ENCODE measurements at places on chromosomes 2 and 18.

DNA sequence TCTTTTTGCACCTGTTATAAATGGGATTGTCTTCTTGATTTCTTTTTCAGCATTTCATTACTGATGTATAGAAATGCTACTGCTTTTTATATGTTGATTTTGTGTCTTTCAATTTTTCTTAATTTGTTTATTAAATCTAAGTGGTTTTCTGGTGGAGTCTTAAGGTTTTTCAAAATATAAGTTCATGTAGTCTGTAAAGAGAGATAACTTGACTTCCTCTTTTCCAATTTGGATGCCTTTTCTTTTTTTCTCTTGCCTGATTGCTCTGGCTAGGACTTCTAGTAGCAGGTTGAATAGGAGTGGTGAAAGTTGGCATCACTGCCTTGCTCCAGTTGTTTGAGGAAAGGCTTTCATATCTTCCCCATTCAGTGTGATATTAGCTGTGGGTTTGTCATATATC is 28.6 kb upstream of the GALNT5 start:
- no peak for DNase-seq

GRCh38 chr2:225270861-225271260 is 128.6 kb upstream of the NYAP2 start:
- DNase-seq: peak; percentile 75

DNA sequence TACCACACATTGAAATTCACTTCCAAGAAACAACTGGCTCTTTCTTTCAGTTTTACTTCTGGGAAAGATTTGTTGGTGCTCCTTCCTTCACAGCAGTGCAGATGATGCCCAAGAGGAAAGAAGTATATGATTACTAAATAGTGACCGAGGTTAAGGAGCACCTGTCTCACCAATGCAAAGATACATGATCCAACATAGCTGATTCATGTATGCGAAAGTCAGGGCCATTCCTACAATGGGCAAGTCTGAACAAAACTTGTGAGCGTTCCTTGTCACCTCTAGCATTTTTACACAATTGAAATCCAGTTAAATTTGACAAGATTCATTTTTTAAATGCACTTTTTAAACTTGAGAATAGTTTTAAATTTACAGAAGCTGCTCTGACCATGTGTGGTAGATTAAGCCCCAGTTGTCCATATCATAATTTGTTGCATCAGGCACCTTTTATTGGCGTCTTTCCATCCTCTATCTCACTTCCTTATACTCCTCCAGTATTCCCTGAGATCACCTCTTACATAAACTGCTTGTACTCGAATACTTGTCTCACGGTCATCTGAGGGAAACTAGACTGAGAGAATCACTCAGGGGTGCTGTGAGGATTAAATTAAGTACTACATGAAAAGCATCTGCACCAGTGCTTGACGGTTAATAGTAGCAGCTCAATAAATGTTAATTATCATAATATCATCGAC is 438.8 kb upstream of the CDH20 start:
- no peak for DNase-seq

- DNase-seq: peak; percentile 19
Measured at GRCh38 chr2:80395251-80395650, 90.7 kb upstream of the LRRTM1 start.

GRCh38 chr2:228845162-228845925 is 425.7 kb downstream of the PID1 start:
- no peak for DNase-seq

GRCh38 chr2:172819943-172820342 is 84.3 kb downstream of the RAPGEF4 start:
- no peak for DNase-seq

- no peak for DNase-seq
Measured at GRCh38 chr2:169118060-169118459, 48.7 kb downstream of the DHRS9 start.

GRCh38 chr2:68225119-68225632 is 27.2 kb downstream of the PPP3R1 start:
- DNase-seq: peak; percentile 53

- no peak for DNase-seq
Measured at GRCh38 chr2:72128059-72128842, 19.4 kb downstream of the CYP26B1 start.

- no peak for DNase-seq
Measured at GRCh38 chr18:80181642-80182461, 65.5 kb downstream of the PARD6G start.

DNA sequence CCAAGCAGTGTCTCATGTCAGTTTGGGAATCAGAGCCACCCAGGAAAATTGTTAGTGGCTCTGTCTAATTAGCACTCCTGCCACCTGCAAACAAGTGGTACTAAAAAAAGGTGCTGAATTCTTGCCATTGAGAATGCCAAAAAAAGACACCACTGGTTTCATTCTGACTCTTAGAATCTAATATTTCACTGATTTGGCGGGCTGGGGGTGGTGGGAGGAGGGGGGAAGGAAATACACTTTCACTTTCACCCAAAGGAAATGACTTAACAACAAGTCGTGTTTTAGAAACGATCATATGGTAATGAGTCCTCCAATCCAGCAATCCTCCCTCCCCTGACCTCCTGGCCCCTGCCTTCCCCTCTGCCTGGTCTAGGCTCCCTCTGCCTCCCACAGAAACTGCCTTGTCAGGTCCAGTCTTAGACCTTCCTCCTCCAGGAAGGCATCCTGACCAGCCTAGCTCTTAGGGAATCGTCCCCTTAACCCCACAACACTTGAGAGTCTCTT is 4.4 kb upstream of the KLHL29 start:
- no peak for DNase-seq

GRCh38 chr2:191341436-191341835 is 96.2 kb downstream of the MYO1B start:
- DNase-seq: no peak

DNA sequence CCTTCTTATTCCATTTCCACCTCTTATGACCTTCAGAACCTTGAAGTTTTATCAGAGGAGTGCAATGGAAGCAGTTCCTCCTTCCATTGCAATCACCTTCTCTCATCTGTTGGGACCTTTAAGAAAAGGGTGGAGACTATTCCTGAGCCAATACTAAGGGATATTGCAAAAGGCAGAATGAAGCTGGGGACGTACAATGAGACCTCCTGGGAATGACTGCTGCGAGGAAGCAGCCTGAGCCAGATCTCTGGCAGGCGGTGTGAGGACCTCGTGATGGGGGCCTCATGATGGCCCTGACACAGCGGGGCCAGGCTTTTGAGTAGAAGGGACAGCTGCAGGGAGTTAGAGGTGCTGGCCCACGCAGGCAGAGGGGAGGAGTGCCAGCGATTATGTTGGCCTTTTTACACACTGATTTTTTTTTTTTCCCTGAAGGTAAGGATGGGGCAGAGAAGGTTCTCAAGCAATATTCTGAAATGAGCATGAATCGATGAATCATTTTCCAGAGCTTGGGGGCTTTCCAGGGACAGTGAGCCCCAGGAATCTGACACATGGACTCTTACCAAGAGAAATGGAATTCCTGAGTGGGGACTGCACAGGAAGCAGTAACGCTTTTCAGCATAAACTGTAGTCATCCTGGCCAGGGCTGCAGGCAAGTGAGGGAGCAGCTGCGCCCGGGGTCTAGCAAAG is 40.0 kb upstream of the LAPTM4A start:
- DNase-seq: no peak

GRCh38 chr2:60331115-60331809 is 222.2 kb downstream of the BCL11A start:
- DNase-seq: no peak

- no peak for DNase-seq
Measured at GRCh38 chr18:23314672-23315071, 138.4 kb upstream of the RIOK3 start.

GRCh38 chr2:206920951-206921350 is 18.4 kb upstream of the CPO start:
- no peak for DNase-seq

GRCh38 chr2:216478151-216478550 is 20.5 kb upstream of the RPL37A start:
- DNase-seq: peak; percentile 86

GRCh38 chr2:145197944-145198343 is 678.0 kb upstream of the ZEB2 start:
- DNase-seq: no peak

DNA sequence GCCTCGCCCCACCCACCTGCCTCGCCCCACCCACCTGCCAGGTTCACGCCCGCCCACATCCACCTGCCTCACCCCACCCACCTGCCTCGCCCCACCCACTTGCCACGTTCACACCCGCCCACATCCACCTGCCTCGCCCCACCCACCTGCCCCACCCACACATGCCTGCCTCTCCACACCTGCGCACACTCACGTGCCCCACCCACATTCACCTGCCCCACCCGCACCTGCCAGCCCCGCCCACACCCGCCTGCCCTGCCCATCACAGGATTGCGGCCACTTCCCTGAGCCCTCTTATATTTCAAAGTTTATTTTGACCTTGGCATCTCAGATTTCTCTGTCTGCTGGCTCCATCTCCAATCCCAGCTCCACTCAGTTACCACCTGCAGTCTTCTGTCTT is 217.5 kb upstream of the SOX11 start:
- no peak for DNase-seq

- DNase-seq: peak; percentile 80
Measured at GRCh38 chr2:195535911-195536522, 121.0 kb upstream of the SLC39A10 start.

- no peak for DNase-seq
Measured at GRCh38 chr2:111133603-111134002, 12.9 kb downstream of the BCL2L11 start.

DNA sequence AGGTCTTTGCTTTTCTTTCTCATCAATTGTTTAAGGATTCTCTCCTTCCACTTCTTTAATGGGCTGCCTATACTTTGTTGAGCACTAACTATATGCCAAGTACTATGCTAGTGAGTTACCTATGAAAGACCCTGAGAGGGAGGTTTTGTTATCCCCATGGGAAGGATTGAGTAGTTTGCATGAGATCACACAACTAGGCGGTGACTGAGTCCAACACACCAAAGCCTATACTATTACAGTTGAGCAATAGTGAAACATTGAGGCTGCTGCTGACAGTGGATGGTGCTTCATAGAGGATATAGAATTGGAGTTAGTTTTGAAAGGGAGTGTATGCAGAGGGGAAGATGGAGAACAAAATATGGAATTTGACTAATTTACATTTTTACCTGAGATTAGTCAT is 15.8 kb downstream of the NABP1 start:
- DNase-seq: no peak

GRCh38 chr2:98494699-98495098 is 50.0 kb downstream of the INPP4A start:
- no peak for DNase-seq

GRCh38 chr2:138121666-138122661 is 157.7 kb downstream of the HNMT start:
- no peak for DNase-seq

- no peak for DNase-seq
Measured at GRCh38 chr2:69065735-69066336, 52.9 kb downstream of the ANTXR1 start.

- no peak for DNase-seq
Measured at GRCh38 chr2:210541290-210541902, 15.0 kb upstream of the CPS1 start.

GRCh38 chr18:74397572-74397971 is 59.5 kb downstream of the DIPK1C start:
- DNase-seq: no peak

GRCh38 chr2:237137626-237138323 is 52.1 kb downstream of the COPS8 start:
- no peak for DNase-seq

DNA sequence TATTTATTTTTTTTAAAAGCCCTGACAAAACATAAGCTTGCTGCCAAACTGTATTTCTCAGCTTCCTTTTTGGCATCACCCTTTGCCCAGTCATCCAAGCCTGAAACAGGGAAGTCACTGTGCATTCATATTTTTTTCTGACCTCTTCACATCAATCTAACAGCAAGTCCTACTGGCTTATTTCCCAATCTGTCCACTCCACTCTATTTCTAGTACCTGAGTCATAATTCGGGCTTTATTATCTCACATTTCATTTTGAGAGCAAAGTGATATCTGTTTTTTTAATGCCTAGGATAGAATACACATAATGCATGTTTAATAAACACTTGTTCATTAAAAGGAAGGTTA is 5.1 kb downstream of the HNMT start:
- DNase-seq: peak; percentile 76

- DNase-seq: no peak
Measured at GRCh38 chr2:11636593-11637295, 33.3 kb downstream of the NTSR2 start.

DNA sequence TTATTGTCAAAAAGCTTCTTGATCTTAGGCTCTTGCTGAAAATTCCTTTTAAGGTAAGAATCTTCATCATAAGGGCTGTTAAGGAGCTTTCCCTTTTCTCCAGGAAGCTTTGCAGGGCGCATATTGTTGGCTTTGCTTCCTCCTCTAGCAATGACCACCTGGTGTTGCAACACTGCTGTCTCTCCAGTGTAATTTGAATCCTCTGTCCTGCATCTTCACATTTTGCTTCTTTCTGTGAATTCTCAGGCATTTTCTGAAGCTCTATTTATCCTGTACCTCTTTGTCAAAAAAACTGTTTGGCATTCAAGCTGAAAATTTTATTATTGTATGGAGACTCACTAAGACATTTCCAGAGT is 533.1 kb upstream of the CHAC2 start:
- no peak for DNase-seq

DNA sequence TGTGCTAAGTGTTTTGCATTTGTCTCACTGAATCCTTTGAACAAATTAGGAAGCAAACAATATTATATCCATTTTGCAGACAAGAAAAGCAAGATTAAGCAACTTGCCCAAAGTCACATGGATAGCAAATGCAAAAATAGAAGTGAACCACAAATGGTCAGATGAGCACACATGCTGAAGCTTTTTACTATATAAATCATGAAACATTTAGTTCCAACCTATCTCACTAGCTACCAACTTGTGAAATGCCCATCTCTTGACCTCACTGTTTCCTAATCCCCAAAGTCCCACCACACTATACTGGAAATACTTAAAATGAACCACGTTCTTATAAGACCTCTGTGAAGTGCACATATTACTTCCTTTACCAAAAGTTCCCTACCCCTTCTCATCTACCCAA is 380.5 kb downstream of the ERBB4 start:
- no peak for DNase-seq

DNA sequence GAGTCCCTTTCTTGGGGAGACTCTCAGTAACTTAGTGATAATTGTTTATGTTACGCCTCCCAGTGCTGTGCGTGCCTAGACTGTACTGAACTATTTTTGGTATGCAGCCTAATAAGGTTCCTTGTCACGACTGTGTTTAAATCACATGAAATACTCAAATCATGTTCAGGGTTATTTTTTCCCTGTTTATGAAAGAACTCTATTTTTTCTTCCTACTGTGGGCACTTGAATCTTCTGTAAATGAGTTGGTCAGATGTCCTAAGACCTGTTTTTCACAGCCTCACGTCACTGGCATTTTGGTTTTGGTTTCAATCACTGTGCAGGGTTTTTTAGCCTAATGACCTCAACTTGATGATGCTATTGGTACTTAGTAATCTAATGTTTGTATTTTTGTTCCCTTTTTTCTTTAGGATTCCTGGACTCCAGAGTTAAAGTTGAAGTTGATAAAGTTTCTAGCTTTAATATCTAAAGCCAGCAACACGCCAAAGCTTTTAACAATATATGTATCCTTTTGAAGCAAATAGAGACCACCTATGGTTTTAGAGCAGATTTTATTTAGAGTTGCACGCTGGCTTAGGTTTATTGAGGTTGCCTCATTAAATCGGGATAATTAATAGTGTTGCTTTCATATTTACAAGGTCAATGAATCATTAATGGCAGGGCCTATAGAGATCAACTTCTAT is 24.0 kb downstream of the ARMC9 start:
- DNase-seq: no peak

- DNase-seq: peak; percentile 19
Measured at GRCh38 chr2:71129114-71129901, 721 bp downstream of the MCEE start.

Data from pons (tissue), 1 donor.